Right kidney (tissue), 9 donors: ENCODE measurements at places on chromosomes 12 and 14.

DNA sequence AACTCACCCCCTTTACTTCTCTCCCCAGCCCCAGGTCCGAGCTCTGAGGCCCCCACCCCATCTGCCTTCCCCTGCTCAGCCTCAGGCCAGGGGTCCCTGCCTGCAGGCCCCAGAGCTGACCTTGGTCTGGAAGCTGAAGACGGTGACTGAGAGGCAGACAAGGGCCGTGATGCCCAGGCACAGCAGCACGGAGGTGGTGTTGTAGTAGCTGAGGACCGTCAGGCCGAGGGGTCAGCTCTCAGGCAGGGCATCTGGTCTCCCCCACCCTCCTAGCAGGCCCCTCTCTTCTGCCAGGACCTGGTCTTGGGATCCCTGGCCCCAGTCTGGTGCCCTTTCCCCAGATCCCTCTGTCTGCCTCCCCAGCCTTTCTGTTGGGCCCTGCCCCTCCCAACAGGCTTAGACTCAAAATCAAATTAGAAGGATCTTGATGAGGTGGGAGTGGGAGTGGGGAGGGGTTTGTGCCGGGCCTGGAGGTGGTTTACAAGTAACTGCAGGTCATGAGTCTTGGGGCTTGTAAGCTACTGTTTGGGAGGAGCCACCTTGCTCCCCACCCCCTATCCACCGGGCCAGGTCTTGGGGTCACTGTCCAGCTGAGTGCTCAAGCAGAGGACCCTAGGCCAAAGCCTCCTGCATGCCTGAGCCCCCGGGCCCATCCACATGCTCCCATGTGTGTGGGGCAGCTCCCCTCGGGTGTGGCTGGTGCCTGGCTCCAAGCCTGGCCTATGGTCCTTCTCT is 14.2 kb downstream of the FAIM2 start:
- no peak for DNase-seq

DNA sequence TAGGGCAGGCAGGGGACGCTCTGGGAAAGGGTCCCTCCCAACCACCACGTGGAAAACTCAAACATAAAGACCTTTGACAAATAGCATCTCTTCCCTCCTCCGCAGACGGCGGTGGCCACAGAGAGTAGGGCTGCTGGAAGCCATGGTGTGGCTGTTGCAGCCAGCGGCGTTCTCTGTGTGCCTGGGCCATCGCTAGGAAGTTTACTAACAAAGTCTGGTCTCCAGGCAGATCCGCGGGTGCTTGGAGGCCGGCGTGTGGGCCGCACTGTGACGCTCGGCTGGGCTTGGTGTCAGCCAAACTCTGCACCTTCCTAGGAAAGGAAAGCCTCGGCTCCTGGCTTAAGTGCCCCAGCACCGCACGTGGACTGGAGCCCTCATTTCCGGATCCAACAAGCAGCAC is 65.6 kb downstream of the CCDC88C start:
- DNase-seq: no peak

DNA sequence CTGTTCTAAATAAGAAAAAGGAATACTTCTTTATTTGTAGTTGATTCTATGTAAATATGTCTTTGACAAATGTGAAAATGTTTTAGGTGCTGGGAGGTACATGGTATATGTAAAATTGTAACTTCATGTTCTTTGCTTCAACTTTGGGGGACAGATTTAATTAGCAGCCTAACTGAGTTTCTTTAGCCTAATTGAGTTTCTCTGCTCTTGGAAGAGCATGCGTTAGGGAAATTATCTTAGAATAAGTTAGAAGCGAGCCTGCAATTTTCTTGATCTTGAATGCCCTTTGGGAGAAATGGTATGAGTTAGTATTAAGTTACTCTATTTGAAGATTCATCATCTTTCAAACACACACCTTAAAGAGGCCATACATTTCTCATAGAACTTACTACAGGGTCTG is 194.3 kb downstream of the AEBP2 start:
- no peak for DNase-seq

- no peak for DNase-seq
These were observed 91.2 kb downstream of the GXYLT1 start for GRCh38 chr12:42053456-42053855.

DNA sequence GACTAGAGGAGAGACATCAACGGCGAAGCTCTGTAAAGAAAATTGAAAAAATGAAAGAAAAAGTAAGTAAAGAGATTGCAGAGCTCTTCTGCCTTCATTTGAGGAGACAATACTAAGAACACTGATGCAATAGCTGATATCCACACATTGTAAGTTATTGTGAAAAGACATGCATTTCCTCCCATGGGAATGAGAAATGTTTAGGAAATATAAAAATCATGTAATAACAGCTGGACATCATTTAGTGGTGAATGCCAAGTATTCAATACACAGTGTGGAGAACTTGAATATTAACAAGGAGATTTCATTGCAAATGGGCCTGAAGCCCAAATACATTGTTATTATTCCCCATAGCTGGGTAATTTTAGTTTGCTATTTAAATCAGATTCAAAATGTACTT is 179.2 kb downstream of the KICS2 start:
- no peak for DNase-seq

DNA sequence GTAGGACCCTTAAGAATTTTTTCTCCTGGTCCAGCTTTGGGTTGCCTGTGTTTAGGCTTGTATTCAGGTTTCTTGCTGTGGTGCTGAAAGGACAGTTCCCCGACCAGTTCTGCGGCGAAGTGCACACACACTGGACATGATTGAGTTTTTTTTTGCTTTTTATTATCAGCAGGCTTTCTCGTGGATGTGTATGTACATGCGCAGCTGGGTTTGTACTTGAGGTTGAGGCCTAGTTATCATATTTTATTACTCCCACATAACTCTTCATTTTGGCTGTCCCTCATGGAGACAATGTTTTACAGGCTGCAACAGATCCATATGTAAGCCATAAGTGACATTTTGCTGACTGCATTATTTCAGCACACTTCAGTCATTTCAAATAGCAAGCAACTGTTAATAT is 2.5 kb downstream of the SCN8A start:
- DNase-seq: peak; percentile 26

GRCh38 chr14:104708606-104709268 is 15.3 kb upstream of the ADSS1 start:
- DNase-seq: peak; percentile 56

- DNase-seq: no peak
These were observed 49.8 kb downstream of the ADCK1 start for GRCh38 chr14:77849711-77850110.

- DNase-seq: no peak
These were observed 18.7 kb downstream of the CCDC63 start for GRCh38 chr12:110865521-110865920.

DNA sequence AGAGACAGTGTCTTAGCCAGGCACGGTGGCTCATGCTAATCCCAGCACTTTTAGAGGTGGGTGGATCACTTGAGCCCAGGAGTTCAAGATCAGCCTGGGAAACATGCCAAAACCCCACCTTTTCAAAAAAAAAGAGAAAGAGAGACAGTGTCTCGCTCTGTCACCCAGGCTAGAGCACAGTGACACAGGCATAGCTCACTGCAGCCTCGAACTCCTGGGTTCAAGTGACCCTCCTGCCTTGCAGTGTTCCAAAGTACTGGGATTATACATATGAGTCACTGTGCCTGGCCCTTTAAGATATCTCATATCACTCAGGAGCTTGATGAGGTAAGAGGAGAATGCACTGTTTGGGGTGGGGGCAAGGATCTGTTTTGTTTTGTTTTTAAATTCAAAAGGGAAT is 48.1 kb upstream of the LTBP2 start:
- DNase-seq: no peak

DNA sequence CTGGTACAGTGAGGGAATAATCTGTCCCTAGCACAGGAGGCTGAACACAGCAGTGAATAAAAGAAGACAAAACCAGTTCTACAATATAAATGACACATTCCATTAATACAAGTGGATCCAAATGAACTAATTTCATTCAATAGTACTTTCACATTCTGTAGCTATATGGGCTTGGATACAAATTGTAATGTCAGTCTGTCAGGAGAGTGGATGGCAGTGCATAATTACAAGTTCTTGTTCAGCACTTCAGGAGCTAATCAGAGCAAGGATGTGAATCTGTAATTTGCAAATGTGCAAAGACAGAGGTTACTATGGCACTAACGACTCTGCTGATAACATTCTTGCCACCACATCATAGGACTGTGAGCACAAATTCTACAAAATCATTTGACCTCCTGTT is 697.9 kb downstream of the DIO2 start:
- no peak for DNase-seq

DNA sequence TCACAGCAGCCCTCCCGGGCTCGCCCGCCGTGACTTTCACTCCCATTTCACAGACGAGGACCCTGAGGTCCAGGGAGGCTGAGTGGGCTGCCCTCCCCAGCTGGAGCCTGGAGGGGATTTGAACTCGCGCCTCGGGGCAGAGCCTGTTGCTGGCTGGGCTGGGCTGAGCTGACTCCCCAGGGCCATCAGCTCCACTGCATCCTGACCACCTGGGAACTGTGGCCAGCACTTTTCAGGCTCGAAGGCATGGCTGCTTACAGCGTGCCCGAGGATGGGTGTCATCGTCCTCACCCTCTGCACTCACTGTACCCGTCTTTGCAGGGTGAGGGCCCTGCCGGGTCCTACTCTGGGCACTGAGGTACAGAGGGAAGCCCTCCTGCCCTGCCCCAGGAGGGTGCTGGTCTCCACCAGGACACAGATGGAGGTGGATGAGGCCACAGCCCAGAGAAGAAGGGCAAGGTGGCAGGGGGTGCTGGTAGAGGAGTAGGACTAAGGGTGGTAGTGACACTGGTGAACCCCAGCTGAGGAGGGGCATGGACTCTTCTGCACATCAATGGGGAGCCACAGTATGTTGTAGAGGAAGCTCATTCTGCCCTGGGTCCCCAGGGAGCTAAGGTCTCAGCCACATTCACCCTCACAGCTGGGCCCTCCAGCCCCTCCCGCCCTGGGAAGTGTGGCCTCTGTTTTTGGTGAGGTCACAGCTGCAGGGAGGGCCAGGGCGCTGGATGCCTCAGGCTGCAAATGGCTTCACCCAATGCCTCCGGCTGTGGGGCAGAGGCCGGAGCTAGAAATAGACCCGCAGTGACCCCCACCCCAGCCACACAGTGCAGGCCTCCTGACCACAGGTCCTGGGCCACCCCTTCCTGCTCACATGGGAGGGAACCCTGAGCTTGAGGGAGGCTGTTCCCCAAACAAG is 365.1 kb upstream of the SFSWAP start:
- DNase-seq: no peak

DNA sequence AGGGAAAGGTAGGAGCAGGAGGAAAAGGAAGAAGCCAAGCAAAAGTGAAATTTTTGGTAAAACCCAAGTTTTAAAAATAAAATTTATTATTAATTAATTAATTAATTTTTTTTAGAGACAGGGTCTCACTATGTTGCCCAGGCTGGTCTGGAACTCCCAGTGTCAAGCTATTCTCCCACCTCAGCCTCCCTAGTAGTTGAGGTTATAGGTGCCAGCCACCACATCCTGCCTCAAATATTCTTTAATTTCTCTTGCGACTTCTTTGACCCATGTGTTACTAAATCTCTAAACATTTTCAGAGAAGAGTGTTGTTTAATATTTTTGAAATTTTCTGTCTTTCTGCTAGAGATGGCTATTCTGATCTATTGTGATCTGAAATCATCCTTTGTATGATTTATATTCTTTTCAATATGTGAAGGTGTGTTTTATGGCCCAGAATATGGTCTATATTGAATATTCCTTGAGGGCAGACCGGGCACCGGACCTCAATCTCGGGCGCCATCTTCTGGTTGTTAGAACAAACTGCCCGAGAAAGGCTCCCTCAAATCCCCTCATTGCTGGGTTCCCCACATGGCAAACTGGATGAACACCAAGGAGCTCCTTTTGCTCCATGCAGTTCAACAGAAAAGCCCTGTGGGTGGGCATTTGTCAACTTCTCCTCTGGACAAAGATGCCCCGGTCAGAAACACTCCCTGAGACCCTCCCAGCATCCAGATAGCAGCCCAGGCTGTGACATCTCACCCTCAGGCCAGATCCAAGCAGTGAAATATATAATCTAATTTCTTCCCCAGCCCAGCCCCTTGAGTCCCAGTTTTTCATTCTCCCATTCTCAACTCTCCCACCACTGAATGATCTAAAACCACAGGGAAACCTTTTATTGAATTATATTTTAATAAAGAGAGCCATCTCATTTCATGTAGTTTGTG is 110.5 kb downstream of the ASCL4 start:
- DNase-seq: peak; percentile 25
